Activated T-cell treated with anti-CD3 and anti-CD28 coated beads, Interleukin-2, amount 50 U/mL, for 72 hours (primary cell): ENCODE measurements at places on chromosomes 2 and 18. TPM values are rescaled to one million over a fixed set of nuclear protein-coding genes. Genes with fewer than 3 reads are reported as not detected.
A peak's percentile ranks its signal among the peaks of the same experiment; 100 is the strongest.

CCDC141 gene
- total RNA-seq: 9.4 TPM

COL4A4 gene
- 0.02 TPM for total RNA-seq

ARHGAP28 gene
- not detected for total RNA-seq

CRYBA2 gene
- not detected for total RNA-seq

TXNL4A gene
- total RNA-seq: 105 TPM

LYPD1 gene
- total RNA-seq: not detected

GNLY gene
- 23.8 TPM for total RNA-seq

DNA sequence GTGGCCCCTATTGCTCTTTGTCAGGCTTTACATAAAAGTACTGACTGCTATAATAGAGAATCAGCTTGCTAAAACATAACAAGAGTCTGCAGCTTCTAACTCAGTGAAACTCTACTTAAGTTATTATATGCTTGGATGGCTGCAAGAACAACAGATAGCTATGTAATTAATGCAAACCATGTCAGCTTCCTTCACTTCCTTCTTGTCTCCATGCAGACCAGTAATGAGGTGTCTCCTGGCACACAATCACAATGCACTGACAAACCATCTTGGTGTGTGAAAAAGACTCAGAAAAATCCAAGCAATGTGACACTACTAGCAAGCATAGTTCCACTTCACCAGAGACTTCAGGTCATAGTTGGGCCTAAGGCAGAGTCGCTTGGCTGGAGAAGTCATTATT lies 2068.9 kb upstream of the PIK3C3 start:
- H3K36me3 ChIP-seq: no peaks in the 10 kb centered on the region
- no peaks in the 10 kb centered on the region for H3K4me1 ChIP-seq
- H3K27me3 ChIP-seq: no peaks in the 10 kb centered on the region
- H3K4me3 ChIP-seq: no peak overlapping the region

DNA sequence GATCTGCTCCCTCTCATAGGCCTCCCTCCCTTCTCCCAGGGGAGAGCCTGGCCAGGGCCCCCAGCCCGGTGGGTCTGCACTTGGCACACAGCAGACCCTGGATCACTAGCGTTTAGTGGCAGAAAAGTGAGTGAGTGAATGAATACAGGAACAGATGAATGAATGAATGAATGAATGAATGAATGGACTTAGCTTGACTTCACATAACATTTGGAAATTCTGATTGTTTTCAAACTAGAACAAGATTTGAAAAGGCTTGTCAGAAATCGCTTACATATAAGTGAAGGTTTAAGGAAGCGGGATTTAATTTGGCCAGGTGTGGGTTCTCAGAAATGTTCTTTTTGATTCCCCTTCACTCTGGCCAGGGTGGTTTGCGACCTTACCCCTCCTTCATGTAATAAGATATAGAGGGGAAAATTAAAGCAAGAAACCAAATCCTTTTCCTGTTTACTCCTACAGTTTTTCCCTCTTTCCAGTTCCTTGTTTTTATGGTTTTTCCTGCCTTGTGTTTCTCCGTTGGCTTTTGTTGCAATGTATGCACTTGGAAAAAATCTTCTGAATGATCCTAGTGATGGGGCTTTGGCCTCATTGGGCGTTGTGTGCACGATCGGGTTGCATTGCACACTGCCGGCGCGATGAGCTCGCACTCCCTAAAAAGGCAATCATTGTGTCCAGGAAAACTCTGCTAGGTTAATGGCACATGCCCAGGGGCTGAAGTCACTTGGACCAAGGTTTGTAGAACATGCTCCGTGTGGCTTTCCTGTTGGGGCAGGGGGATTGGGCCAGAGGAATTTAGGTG lies 16.4 kb downstream of the LRRFIP1 start:
- no peaks in the 10 kb centered on the region for H3K4me1 ChIP-seq
- peaks cover 8% of the 10 kb centered on the region for H3K27me3 ChIP-seq
- H3K4me3 ChIP-seq: no peak overlapping the region
- H3K27ac ChIP-seq: no peak overlapping the region
- no peak for DNase-seq

DNA sequence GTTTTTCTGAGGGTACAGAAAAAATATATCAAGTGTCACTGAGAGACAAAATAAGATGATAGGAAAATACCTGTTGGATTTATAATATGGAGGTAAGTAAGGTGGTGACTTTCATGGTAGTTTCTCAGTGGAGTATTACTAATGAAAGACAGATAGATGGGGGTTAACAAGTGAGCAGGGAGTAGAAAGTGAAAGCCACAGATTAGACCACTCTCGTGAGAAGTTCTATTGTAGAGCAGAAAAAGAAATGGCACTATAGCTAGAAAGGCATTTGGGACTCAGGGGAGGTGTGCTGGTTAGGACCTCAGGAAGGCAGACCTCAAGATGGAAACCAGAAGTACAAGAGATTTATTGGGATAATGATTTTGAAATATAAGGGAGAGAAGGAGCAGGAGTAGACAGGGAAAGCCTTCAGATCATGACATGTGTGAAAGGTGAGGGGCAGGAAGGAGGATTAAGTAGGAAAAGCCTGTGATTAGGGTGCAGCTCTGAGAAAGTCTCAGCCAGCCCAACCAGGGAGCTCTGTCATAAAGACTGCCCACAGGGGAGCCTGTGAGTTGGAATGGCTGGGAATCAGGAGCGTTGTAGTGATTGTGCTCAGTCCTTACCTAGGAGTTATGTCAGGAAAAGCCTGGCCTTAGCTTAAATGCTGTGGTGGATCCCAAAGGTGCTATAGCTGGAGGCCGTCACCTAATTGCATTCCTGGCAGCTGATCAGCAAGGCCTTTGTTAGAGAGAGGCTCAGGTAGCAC lies 198.1 kb downstream of the IKZF2 start:
- no peak for DNase-seq
- H3K36me3 ChIP-seq: peaks cover 4% of the 10 kb centered on the region
- H3K4me3 ChIP-seq: peak overlapping the region; percentile 7
- H3K4me1 ChIP-seq: peaks cover 35% of the 10 kb centered on the region

- no peak overlapping the region for H3K27ac ChIP-seq
- H3K4me1 ChIP-seq: no peaks in the 10 kb centered on the region
- peaks cover 7% of the 10 kb centered on the region for H3K27me3 ChIP-seq
- H3K4me3 ChIP-seq: no peak overlapping the region
- H3K36me3 ChIP-seq: no peaks in the 10 kb centered on the region
- no peak for DNase-seq
Observed at GRCh38 chr18:48887905-48888772, 62.6 kb downstream of the SMAD7 start.

DNA sequence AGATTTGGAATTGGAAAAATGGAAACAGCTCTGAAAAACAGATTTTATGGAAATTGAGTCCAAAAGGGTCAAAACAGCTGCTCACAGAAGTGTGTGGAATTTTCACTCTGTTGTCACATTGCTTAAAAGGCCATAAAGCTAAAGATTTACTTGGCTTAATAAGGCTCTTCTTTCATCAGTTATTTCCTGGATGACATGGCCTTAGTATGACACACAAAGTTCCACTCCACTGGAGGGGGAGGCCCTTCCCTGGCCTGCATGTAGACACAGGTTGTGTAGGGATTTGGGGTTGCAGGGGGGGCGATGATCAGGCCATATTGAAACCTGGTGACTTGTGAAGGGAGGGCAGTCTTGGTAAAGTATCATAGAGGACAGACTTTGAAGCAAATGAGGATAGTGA lies 34.0 kb downstream of the TMEM185B start:
- H3K4me1 ChIP-seq: no peaks in the 10 kb centered on the region
- no peak for DNase-seq
- H3K27ac ChIP-seq: no peak overlapping the region
- peaks cover 23% of the 10 kb centered on the region for H3K36me3 ChIP-seq
- H3K27me3 ChIP-seq: no peaks in the 10 kb centered on the region

DNA sequence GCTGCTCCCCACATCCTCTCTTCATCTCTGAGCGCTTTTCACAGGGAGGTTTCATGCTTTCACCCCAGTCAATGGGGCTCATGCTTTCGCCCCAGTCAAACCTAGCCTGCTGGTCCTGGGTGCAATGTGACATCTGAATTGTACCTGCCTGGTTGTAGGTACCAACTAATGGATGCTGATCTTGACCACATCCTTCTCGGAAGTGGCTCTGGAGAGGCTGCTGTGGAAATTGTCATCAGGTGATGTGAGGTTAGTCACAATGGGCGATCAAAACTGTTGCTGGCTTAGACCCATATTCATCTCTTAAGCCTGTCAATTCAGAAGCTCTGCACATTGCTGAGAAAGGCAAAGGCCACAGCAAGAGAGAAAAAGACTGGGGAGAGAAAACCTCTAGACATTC lies 32.7 kb upstream of the ALKAL2 start:
- no peak overlapping the region for H3K4me3 ChIP-seq
- peaks cover 2% of the 10 kb centered on the region for H3K36me3 ChIP-seq
- peaks cover 24% of the 10 kb centered on the region for H3K4me1 ChIP-seq
- H3K27ac ChIP-seq: no peak overlapping the region
- H3K27me3 ChIP-seq: peaks cover 25% of the 10 kb centered on the region

DNA sequence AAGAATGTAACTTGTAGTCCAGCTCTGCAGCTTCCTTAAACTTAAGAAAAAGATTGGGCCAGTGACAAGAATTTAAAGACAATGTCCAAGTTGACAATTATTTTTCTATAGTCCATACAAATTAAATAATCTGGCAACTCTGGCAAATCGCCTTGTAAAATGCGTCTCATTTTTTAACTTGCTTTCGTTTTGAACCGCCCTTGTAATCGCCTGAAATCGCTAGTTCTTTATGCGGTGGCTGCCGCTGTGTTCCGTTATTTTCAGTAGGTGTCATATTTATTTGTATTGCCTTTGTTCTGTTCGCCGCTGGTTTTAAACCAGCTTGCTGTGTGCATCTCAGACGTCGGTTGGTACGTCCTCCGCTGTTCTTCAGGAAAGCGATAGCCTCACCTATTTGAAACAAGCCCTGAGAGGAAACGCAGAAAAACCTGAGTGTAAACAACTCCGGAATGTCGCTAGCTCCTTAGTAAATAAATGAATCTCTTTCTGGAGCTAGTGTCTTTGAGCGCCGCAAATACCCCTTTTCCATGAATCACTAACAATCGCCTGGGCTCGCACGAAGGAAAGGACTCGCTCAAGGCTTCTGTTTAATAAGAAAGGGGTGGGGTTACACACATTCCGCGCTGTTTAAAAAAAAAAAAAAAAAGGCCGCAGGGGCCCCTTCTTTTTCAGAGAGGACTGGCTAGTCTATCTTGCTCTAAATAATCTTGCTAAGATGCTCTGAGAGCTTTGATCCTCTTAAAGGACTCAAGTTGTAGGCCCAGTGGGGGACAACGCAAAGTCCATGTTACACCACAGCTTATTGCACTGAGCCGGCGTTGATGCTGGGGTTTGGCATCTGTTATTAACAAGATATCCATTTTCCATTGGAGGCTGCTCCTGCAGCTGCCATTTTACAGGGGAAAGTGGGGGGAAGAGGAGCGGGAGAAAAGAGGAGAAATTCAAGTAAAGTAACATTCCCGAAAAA lies 3.0 kb downstream of the HOXD8 start:
- DNase-seq: no peak
- H3K27ac ChIP-seq: peak overlapping the region; percentile 74
- H3K27me3 ChIP-seq: peaks cover 83% of the 10 kb centered on the region
- H3K4me1 ChIP-seq: peaks cover 55% of the 10 kb centered on the region
- H3K36me3 ChIP-seq: peaks cover 2% of the 10 kb centered on the region

DNA sequence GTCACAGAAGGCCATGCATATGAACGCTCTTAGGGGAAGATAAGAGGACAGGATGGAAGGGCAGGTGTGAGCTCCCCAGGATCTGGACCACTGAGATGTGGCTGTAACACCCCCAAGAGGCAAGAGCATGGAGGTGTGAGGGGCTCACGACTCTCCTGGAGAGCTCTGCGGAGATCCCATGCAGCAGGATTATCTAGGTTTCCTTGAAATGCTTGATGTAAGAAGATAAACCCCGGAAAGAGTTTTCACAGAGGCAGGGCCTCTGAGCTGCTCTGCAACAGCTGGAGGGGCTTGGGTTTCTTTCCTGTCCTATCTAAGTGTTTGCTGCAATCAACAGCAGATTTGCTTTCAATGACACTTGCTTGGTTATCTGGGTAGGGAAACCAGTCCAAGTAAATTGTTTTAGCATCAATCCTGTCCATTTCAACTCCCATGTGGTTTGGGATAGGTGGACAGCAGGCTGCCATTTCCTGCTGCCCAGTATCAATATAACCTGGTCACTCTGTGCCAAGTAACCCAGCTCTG lies 138.9 kb downstream of the SMAD2 start:
- no peak for DNase-seq
- peaks cover 41% of the 10 kb centered on the region for H3K27me3 ChIP-seq
- peaks cover 5% of the 10 kb centered on the region for H3K4me1 ChIP-seq
- H3K27ac ChIP-seq: no peak overlapping the region
- H3K4me3 ChIP-seq: no peak overlapping the region

DNA sequence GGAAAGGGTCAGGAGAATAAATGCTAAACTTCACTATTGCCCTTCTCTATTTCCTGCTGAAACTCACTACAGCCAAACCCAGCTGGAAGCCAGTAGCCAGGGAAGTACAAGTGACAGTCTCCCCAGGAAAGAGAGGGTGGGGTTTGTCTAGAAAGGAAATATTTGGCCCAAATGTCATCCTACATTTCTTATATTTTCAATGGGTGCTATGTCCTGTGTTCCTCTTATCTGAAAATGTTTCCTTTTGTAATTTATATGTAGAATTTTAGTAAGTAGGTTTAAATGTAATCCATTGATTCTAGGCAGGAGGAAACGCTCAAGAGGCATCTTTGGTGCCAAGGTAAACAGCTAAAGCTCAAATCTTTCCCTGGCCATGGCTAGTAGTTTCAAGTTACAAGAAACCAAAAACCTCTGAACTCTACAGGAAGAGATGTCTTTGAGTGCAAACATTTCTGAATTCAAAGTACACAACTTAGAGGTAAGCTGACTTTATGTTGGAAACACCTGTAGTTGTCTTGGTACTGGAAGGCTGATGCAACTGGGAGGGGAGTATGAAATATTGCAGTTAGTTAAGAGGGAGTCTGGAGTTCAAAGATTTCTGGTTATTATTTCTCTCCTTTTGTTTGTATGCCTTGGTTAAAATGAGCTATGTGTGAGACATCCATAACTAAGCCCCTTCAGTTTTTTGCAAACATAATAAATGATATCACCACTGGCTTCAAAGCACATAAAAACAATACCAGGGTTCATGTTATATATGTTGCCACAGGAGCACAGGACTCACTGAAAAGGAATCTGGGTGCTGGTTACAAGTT lies 356.1 kb upstream of the ZC3H15 start:
- no peaks in the 10 kb centered on the region for H3K27me3 ChIP-seq
- DNase-seq: no peak
- no peak overlapping the region for H3K27ac ChIP-seq
- no peaks in the 10 kb centered on the region for H3K4me1 ChIP-seq

GRCh38 chr2:136135921-136136906 lies 18.3 kb upstream of the CXCR4 start:
- H3K4me1 ChIP-seq: peaks cover 92% of the 10 kb centered on the region
- H3K36me3 ChIP-seq: peaks cover 2% of the 10 kb centered on the region
- H3K27ac ChIP-seq: peak overlapping the region; percentile 20
- peak; percentile 71 for DNase-seq
- peak overlapping the region; percentile 65 for H3K4me3 ChIP-seq
- H3K27me3 ChIP-seq: peaks cover 31% of the 10 kb centered on the region
